ENCODE measurements at places on chromosomes 12 and 14.

DNA sequence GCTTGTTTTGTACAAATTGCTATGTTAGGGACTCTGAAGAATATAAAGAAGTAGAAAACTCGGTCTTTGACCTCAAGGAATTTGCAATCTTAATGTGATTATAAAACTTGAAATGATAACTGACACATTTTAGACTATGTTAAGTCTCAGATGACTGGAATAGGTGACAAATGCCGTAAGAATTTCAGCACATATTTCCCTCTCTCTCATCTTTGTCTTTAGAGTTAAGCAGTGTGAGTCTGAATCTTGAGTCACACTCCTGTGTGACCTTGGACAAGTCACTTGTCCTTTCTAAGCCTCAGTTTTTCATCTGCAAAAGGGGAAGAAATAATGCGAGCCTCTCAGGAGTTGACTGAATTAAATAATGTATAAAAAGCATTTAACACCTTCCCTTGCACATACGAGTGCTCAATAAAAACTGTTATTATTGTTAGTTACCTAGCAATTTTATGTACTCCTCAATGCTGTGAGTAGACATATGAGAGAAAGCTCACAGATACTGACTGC, 103.7 kb downstream of the DYRK2 start:
- DNase-seq: no peak

DNA sequence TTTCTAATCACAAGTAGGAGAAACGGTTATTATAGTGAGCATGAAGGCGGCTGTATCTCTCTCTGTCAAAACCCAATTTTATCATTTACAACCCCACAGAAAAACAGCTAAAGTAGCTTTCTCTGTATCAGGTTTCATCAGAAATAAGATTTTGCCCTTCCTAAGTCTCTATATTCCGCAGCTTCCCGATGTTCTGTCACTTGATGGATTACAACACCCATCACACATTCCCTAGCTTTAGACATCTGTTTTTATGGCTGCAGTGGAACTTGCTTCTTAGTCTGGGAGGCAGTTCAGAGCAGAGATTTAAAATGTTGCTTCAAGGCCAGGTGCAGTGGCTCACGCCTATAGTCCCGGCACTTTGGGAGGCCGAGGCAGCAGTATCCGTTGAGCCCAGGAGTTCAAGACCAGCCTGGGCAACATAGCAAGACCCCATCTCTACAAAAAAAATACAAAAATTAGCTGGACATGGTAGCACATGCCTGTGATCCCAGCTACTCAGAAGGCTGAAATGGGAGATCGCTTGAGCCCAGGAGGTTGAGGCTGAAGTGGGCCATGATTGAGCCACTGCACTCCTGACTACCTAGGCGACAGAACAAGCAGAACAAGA, 27.6 kb upstream of the FOXN3 start:
- no peak for DNase-seq

- no peak for DNase-seq
Observed at GRCh38 chr14:55577229-55577628, 2.8 kb upstream of the KTN1 start.

GRCh38 chr12:13170892-13171490, 25.5 kb upstream of the EMP1 start:
- DNase-seq: no peak

DNA sequence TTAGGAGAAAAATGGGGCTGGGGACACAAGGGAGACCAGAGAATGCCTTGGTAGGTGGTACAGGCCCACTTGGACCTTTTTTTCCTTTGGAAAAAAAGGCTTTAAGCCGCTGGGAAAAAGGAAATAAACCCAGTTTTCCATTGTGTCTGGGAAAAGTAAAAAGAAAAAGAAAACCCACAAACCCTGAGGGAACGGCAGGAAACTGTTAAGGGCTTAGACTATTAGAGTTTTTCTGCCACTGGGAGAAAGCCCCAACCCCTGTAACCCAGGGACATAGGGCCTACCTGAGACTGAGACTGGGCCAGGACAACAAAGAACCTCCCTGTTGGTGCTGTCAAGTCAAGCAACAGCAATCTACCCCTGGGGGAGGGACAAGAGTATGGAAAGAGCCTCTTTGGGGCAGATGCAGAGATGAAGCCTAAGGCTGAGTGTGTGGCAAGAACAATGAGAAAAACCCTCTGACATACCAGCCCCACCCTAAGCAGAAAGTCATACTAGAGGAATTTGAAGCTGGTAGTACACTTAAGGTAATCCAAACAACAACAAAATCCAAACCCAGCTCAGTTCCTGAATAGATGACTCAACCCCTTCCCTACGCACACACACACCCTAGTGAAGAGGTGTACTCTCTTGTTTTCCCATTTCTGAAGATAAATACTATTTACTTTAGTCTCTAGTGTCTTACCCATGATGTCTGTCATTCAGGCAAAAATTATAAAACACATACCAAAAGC, 22.8 kb downstream of the ATF1 start:
- DNase-seq: no peak

GRCh38 chr14:61218157-61218556, 63.0 kb downstream of the TMEM30B start:
- DNase-seq: no peak

DNA sequence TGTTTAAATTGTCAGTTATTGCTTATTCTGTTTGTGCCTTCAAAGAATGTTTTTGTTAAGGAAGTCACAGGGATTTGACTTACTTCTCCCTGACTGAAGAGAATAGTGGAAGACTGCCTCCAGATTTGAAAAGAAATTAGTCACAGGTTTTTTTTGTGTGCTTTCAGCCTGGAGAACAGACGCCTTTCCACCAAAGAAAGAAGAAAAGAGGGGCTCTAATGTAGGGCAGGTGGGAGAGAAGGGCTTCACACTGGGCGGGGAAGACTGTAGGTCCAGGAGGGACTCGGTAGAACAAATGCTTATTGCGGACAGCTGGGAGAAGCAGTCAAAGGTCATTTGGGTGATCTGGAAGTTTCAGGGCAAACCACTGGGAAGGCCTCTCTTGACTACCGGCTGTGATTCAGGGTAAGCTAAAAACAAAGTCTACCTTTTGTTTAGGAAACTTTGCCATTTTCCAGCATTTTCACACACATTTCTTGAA, 76.8 kb downstream of the SAMD4A start:
- no peak for DNase-seq

DNA sequence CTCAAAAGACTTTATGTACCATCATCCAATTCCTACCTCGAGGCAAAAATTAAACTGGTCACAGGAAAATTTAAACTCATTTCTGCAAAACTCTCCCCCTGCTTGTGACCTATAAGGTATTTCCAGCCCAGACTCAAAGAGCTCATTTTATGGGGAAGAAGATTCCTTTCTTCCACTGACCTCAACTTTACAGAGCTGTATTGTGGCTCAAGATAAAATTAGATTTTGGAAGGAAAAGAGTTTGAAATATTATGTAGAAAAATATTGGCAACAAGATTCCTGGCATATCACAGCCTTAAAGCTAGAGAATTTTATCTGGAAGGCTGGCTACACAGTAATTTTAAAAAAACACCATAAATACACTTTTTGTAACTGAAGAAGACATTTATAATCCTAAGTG, 91.7 kb downstream of the STXBP6 start:
- DNase-seq: no peak

GRCh38 chr12:57138526-57139272, 8.7 kb downstream of the LRP1-AS start:
- no peak for DNase-seq

DNA sequence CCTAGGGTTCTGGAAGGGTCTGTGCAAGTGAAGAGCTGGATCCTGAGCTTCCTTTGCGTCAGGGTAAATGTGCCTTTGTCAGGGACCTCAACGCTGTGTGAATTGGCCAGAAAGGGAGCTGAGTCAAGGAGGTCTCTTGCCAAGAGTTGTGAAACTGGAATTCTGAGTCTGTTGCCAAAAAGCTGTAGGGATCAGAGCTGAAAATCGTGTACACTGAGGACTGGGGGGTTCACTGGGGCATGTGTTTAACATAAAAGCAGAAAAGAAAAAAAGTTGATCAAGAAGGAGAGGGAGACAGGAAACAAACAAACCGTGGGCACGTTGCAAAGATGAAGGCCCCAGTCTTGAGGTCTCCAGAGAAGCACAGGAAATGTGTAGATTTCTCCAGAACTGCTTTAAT, 1081.5 kb downstream of the VRK1 start:
- DNase-seq: no peak

- peak; percentile 94 for DNase-seq
Observed at GRCh38 chr12:26870491-26871419, 37.8 kb upstream of the ITPR2 start.

GRCh38 chr12:115233891-115234543, 550.0 kb upstream of the TBX3 start:
- DNase-seq: no peak

Measured in NCI-H1105 treated with DMSO at 0.1 percent for 48 hours (cell line).